ENCODE measurements at places on chromosomes 2 and 18.
A peak's percentile ranks its signal among the peaks of the same experiment; 100 is the strongest.

GRCh38 chr2:104091894-104092293 lies 762.0 kb upstream of the POU3F3 start:
- DNase-seq: no peak

DNA sequence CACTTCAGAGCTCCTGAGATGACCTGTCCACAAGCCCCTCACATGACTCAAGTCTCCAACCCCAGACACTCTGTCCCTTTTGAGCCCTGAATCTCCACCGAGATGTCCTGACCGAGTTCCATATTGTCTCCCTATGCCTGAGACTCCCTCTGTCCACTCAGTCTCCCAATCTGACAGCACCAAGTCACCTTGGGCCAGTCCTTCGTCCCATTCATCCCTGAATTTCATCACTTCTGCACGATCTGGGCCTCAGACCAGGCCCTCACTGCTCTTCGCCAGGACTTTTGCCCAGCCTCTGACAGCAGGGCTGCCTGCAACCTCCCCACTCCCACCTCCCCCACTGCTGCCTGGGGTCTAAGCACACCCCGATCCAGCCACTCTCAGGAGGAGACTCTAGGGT lies 4.3 kb upstream of the MOCOS start:
- no peak for DNase-seq

- peak; percentile 68 for DNase-seq
Measured at GRCh38 chr2:222297600-222297935, 1.2 kb downstream of the PAX3 start.

- DNase-seq: peak; percentile 79
Measured at GRCh38 chr2:98730053-98730706, 752 bp downstream of the MGAT4A start.

GRCh38 chr2:152743002-152743401 lies 24.6 kb downstream of the ARL6IP6 start:
- DNase-seq: no peak

DNA sequence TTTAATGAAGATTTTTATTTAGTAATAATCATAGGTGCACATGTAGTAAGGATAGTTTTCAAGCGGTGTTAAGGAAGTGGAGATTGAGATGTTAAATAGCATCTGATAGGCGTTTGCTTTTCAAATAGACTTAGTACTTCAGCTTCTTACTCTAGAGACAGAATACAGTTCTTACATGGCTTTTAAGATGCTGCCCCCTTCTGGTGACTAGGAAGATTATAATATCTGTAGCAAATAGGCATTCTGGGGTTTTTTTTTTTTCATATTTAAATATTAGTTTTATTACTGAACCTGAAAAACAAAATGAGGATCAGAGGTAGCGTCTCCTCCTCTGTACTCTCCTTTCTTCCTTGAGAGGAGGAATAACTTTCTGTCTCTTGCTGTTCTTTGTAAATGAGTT lies 100.2 kb downstream of the AGAP1 start:
- DNase-seq: peak; percentile 55

GRCh38 chr18:13403786-13404549 lies 185.4 kb downstream of the LDLRAD4 start:
- DNase-seq: no peak

Measured in retina (tissue), 1 donor.